ENCODE measurements at places on chromosomes 13 and 19. TPM values are rescaled to one million over a fixed set of nuclear protein-coding genes. Genes with fewer than 3 reads are reported as not detected.

GRCh38 chr13:22316494-22317025, 645.7 kb downstream of the FGF9 start:
- no peak for DNase-seq

DNA sequence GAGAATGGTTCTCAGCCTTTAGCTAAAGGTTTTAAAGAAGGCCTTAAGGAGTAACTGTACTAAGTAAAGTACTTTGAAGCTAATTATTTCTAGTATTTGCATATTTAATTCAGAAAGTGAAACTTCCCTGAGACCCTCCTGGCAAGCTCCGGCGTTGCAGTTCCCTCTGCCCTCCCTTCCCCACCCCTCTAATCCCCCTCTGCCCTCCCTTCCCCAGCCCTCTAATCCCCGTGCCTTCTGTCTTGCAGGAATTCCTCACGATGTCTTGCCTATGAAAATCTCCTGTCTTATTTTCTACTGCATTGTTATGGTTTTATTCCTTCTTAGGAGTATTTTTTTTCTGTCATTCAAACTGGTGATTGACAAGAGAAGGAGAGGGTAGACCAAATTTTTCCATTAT, 236.9 kb downstream of the COL4A1 start:
- no peak for DNase-seq

DNA sequence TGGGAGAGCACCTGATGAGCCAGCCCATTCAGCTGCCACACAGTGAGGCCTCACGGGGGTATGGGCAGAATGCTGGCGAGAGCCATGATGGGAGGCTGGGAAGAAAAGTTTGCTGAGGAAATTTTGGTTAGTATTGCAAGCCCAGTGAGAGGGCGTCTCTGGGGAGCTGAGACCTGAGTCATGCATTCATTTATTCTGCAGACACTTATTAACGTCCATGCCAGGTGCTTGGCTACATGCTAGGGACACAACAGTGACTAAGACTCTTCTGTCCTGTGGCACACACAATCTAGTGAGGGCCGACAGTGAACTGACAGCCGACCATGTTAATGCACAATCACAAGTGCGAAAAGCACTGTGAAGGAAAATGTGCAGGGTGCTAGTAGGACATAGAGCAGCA, 27.2 kb downstream of the WDR62 start:
- DNase-seq, result no peak

DNA sequence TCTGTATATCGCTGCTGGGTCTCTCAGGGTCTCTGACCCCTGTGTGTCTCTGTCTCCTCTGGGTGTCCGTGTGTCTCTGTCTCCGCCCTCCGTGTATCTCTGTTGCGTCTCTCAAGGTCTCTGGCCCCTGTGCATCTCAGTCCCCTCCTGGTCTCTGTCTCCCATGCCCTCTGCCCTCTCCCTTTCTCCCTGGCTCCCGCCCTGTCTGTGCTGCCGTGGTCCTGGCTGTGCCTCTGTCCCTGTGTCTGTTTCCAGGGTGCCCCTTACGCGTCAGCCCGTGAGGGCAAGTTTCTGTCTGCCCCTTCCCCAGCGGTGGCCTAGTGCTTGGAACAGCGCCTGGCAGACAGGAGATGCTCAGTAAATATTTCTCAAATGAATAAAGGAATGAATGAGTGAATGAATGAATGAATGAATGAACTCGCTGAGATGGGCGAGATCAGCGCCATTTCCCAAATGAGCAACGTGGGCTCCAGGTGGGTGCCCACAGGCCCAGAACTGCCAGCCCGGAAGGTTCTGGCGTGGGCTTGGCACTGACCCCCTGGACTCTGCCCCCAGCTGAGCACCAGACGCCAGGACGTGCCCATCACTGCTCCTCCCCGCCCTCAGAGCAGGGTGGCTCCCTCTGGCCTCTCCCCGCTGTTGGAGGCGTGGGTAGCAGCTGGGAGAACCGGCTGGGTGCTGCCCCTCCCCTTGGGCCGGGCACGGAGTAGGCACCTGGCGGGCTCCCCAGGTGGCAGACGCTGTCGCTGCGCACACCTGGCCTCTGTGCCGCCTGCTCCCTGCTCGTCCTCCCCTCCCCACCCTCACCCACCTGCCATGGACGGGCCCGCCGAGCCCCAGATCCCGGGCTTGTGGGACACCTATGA, at the start of gene SULT2B1:
Gene SULT2B1 (plus strand): TSS at position 736 of the 866 bp plus-strand sequence. CDS start 81 bp downstream, at position 817.
- no peak for DNase-seq

DNA sequence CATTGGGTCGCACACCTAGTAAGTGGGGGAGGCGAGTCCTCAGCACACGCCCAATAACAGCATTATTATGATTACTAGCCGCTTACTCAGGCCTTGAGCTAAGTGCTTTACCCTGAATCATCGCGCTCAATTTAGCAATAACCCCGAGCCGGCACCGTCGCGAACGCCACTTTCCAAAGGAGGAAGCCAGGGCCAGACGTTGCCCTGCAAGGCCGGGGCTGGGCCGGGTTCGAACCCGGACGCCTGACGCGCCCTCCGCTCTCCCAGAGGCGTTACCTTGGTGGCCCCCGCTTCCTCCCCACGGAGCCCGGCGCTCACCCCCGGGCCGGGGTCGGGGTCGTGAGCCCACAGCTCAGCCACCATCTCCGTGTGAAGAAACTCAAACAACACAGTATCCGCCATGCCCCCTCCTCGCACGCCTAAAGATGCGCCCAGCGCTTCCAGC, at the start of gene TRAPPC6A:
Gene TRAPPC6A (minus strand): TSS at position 421 of the 445 bp plus-strand sequence. CDS start 19 bp downstream, at position 402.
- no peak for DNase-seq

GRCh38 chr19:44807162-44807561, 1.7 kb upstream of the BCAM start:
- no peak for DNase-seq

RASGRP4 gene
- total RNA-seq, result 8.3 TPM

SMAD9 gene
- not detected for total RNA-seq

Data from activated CD4-positive, alpha-beta memory T cell treated with anti-CD3 and anti-CD28 coated beads for 36 hours (primary cell).